Osteoblast (primary cell): ENCODE measurements at places on chromosomes 5 and 9. TPM values are rescaled to one million over a fixed set of nuclear protein-coding genes. Genes with fewer than 3 reads are reported as not detected.

The DNAI1 gene
- total RNA-seq: 47.4 TPM in 1 of 2 replicates, not detected in the other

The ELOVL7 gene
- under 0.01 TPM in 2 replicates for total RNA-seq

The CDC20B gene
- total RNA-seq: not detected in 2 replicates

The ZNF300 gene
- 5.9 and 6.5 TPM in 2 replicates for total RNA-seq

The CTNND2 gene
- total RNA-seq: not detected in 2 replicates

DNA sequence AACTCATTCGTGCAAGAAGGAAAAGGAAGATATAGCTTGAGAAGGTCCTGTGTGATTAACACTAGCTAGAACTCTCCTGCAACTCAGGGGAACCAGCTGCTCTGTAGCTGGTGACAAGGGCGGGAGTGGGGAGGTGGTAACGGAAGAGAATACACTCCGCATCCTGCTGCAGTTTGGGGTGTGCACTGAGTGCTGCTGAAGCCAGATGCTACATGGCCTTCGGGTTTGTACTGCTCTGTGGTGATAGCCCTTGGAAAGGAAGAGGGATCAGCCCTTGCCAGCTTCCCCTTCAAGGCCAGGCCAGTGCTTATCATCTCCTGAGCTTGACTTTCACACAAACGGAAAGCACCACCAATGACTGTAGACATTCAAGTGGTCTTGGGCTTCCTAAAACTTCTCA is 34.3 kb downstream of the FRMD3 start:
- DNase-seq: no peak

- no peak for DNase-seq
Measured at GRCh38 chr9:70746760-70747159, 332.3 kb upstream of the KLF9 start.

The HTR1A gene
- not detected in 2 replicates for total RNA-seq

The IER5L gene
- total RNA-seq: 86.1 and 104 TPM in 2 replicates

DNA sequence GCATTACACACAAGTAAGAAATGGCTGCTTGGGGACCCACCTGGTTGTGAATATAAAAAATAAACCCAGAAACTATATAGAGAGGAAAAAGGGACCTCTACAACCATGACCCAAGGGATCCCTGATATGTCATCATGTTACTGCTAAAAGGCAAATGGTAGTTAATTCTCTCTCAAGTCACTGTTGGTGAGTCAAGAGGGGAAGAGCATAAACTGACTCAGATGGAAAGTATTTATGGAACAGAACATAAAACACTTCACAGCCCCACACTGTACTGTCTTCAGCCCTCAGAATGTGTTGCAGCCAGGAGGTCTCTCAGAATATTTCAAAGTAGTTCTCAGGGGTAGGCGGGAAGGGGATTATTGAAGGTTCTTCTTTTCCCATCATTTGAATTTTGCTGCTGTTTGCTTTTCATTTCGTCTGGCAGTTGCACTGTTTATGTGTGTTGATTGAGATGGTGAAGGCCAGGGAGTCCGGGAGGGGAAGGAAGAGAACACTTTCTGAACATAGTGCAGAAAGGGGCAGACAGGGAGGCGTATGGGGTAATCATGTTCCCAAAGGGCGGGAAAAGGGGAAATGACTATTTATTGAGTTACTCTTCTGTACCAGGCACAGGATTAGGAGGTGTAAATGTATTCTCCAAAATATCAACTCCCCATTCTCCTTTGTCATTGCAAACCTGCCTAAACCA is 85.5 kb downstream of the TEK start:
- peak; percentile 81 for DNase-seq

The MPDZ gene
- 58.3 and 66.6 TPM in 2 replicates for total RNA-seq

DNA sequence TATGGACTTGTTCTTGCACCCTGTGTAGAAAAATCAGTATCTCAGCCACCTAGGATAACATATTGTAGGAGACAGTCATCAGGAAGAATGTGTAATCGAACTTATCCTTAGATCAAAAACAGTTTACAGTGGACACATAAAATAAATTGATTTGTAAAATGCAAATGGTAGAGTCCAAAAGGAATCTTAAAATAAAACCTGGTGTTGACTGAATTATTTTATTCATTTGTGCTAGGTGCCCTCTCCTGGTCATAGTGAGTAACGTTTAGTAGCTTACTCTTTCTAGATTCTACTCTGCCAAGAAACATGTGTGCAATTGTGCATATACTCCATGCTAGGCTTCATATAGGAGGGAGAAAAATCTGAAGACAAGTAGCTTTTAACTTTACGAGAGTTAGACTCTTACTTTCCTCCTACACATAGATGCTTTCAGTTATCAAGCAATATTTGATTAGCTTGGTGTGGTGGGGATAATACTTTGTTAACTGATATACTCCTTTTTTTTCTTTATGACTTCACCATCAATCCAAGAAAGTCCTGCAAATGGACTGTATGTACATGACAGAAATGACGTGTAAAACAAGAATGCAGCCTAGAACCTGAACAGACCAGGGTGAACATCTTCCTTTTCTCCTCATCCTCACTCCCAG is 23.7 kb upstream of the LOX start:
- no peak for DNase-seq

The SOHLH1 gene
- not detected in 2 replicates for total RNA-seq

DNA sequence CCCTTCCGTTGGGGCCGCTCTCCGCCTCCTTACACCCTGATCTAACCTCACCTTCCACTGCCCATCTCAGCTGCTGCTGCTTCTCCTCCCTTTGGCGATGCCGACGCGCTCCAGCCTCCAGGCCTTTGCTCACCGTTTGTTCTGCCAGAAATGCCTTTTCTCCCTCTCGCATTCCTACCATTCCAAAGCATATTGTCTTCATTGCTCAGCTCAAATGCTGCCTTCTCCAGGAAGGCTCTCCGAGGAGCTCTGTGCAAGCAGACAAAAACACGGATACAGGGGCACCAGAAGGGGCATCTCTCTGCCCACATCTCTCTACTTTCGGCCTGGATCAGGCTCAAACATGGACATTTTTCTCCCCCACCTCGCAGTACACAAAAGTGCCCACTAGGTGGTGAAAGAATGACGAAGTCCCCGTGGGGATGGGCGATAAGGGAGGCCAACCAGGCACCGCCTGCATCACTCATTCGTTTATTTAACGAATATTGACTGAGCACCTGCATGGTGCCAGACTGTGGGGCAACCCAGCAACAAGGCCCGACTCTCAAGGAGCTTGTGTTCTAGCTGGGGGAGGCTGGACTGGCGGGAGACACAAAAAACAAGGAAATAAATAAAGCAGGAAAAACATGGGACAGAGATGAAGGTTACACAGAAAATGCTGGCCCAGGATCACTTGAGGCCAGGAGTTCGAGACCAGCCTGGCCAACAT is 7.3 kb upstream of the GRHPR start:
- DNase-seq: peak; percentile 93

The KLF4 gene
- 33.9 and 34.7 TPM in 2 replicates for total RNA-seq
